ENCODE measurements at places on chromosomes 6 and 20.

- no peak for DNase-seq
Measured at GRCh38 chr20:21315138-21315537, 12.0 kb downstream of the XRN2 start.

- no peak for DNase-seq
Measured at GRCh38 chr6:38987503-38987902, 61.1 kb upstream of the GLP1R start.

GRCh38 chr6:163943607-163944385 lies 529.3 kb downstream of the QKI start:
- DNase-seq = no peak

GRCh38 chr6:11226005-11226404 lies 6.5 kb downstream of the NEDD9 start:
- no peak for DNase-seq

DNA sequence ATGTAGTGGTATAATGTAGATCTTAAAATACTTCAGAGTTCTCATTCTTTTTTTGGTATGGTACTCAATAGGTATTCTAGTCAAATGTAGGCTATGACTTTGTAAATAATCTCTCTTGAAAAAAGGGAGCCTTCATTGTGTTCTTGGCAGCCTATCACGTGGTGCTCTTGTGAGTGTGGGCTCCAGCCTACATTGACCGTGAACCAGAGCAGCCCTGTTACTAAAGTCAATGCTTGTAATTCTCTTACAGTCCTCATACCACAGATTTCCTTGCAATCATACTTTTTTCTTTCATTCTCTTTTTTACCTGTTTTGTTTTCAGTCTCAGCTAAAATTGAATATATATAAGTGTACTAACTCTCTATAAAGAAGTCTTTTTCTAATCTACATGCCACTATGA lies 31.1 kb downstream of the ARID1B start:
- DNase-seq = no peak

- DNase-seq = no peak
Measured at GRCh38 chr6:41519305-41519744, 26.9 kb upstream of the FOXP4 start.

- DNase-seq = no peak
Measured at GRCh38 chr6:68229566-68229965, 405.5 kb upstream of the ADGRB3 start.

DNA sequence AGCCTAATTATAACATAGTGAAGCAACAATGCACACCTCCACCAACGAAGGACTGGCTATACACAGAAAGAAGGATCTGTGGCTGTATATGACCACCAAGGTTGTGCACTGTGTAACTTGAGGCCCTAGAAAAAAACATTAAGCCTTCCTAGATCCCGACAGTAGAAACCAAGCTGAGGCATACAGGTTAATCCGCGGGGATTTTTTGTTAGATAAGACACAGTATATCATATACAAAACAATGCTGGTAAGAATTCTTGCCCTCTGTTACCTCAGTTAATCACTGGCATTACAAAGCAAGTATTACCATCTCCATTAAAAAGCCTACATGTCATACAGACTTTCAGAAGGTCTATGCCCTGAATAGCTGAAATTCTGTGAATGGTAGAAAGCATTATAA lies 228.8 kb downstream of the TBC1D32 start:
- no peak for DNase-seq

- no peak for DNase-seq
Measured at GRCh38 chr6:33592595-33593413, 12.7 kb upstream of the BAK1 start.

- no peak for DNase-seq
Measured at GRCh38 chr6:11586536-11586935, 49.0 kb downstream of the TMEM170B start.

- no peak for DNase-seq
Measured at GRCh38 chr6:134077301-134077700, 24.9 kb upstream of the SLC2A12 start.

DNA sequence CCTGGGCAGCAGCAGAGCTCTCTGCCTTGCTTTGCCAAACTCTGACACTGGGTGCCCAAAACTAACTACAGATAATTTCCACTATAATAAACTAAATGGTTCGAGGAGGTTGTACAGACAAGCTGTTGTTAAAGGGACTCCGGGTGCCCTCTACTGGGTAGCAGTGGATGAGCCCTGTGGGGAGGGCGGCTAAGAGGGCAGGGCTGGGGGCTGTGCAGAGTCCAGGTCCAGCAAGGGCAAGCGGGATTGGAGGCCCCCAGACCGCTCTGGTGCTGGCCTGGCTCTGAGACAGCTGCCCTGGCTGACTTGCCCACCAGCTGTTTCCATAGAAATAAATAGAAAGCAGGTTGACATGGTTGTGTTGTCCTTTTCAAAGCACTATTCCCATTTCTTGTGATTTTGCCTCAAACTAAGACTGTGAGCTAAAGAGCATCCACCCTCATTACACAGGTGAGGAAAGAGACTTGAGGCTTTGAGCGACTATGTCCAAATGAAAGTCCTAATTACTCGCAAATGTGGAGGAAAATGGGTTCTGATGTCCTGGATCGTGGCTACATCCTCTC lies 167.6 kb upstream of the CST7 start:
- DNase-seq = no peak

DNA sequence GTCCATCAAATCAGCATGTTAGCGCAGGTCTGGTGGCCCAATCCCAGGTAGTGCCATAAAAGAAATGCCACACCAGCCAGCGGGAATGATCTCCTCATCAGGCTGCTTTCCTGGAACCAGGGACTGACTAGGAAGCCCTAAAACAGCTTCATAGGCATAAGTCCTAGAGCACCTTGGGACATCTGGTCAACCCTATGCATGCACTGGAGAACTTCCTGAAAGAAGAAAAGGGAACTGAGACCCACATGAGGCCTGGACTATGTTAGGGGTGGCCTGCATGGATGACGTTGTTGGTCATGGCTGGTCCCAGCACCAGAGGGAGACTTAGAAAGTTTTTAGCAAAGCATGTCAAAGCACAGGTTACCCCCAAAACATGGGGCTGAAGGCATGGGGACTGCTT lies 7.6 kb upstream of the KCNK16 start:
- DNase-seq = no peak

DNA sequence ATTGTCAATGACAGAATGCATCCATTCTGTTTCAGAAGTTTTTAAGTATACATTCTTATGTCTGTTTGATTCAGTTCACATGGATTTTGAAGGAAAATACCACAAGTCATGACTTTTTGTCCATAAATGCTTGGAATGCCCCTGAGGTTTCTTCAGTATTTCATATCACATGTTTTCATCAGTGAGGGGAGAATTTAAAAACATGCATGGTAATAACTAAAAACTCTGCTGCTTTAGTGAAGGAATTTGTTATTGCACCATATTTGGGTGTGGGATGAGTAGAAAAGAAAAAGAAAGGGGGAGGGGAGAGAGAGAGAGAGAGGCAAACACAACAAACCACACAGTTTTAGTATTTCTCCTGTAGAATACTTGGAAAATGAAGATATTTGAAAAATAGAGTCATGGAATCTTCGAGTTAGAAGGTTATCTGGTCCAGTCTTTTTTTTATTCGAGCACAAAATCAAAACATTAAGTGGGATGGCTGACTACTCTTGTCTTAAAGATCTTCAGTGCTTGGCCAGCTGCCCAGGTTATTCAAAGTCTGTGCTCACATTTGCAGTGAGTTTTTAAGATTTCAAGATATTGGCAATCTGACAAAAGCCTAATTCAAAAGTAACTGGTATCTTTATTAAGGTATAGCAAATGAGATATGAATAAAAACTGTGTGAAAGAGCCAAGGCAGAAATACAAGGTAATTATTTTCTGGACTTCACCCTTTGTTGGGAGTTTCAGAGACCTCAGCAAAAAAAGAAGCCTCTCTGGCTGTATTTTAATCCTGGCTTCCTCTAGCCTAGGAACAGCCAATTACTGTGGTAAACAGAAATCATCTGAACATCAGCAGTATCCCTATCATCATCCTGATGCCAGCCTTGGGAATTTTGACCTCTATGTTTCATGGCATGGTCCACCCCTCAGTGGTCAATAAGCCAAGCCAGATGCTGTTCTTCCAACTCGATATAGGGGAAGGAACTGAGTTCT lies 687.9 kb upstream of the CITED2 start:
- no peak for DNase-seq

- DNase-seq = no peak
Measured at GRCh38 chr6:73699676-73700459, 3.9 kb downstream of the CD109 start.

DNA sequence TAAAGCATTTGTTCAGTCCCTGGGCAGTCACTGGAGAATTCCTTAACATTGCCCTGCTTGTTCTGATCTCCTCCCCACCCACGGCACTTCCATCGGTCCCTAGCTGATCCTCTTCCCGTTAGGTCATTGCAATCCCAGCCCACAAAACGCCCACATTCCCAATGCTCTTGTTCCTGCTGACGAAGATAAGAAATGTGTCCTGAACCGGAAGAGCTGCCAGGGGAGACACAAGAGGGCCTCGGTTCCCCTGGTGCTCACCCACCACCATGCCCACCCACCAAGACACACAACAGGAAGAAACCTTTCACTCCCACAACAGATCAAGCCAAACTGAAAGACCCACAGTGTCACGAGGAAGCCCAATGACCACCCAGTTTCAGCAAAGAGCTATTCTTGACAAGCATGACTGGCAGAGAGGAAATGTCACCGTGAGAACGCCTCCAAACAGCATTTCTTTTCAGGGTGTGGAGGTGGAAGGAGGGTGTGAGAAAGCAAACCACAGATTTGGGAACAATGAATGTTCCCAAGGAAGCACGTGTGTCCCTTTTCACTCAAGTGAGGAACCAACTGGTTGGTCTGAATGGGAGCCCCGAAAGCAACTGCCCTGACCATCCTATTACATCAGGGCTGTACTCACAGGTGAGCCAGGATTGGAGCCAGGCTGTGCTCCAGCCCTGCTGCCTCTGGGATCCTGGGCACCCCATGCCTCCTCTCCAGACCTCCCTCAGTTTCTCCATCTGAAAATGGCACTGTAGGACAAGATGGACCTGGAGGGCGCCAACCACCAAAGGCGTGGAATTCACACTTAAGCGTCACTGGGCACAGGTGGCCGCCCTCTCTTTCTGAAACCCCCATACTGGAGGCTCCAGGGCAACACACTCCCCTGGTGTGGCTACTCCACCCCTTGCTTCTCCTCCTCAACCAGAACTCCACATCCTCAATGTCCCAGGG lies 97.5 kb downstream of the ZMYND8 start:
- DNase-seq = no peak

GRCh38 chr20:6152777-6153176 lies 29.9 kb upstream of the FERMT1 start:
- DNase-seq = no peak

DNA sequence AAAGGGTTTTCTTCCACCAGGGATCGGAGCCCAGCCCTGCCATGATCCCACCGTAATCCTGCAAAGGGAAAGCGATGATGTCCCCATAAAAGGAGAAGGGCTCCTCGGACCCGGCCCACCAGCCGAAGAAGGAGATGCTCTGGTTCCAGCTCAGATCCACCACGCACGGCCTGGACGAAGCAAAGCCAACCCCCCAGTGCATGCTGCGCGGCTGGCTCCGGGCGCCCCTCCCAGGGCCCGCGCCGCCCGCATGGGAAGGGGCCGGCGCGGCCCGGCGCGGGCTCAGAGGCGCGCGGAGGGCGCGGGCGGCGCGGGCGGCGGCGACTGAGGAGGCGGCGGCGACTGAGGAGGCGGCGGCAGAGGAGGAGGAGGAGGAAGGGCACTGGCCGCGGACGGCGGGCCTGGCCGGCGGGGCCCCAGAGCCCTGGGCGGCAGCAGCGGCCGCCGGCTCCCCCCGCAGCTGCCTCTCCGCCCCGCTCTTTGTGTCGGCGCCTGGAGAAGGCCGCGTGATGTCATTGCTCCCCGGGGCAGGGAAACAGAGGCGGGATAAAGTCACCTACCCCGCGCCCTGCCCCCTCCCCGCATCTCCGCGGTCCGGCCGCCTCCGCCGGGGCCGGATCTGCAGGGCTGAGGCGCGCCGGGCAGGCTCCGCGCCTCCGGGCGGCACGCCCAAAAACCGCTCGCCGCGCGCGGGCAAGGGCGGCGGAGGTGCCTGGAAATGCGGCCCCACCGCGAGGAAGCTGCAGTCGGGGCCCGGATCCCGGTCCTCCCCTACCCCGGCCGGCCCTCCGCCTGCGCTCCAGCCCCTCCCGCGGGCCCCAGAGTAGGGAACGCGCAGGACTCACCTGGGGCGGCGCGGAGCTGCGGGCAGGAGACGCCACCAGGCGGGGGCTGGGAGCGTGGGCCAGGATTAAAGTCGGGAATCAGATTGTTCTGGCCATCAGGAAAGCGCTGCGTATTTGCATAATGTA lies at the start of gene FAXC:
Gene FAXC (minus strand): TSS at position 504 of the 971 bp plus-strand sequence. CDS start 302 bp downstream, at position 202.
- no peak for DNase-seq

DNA sequence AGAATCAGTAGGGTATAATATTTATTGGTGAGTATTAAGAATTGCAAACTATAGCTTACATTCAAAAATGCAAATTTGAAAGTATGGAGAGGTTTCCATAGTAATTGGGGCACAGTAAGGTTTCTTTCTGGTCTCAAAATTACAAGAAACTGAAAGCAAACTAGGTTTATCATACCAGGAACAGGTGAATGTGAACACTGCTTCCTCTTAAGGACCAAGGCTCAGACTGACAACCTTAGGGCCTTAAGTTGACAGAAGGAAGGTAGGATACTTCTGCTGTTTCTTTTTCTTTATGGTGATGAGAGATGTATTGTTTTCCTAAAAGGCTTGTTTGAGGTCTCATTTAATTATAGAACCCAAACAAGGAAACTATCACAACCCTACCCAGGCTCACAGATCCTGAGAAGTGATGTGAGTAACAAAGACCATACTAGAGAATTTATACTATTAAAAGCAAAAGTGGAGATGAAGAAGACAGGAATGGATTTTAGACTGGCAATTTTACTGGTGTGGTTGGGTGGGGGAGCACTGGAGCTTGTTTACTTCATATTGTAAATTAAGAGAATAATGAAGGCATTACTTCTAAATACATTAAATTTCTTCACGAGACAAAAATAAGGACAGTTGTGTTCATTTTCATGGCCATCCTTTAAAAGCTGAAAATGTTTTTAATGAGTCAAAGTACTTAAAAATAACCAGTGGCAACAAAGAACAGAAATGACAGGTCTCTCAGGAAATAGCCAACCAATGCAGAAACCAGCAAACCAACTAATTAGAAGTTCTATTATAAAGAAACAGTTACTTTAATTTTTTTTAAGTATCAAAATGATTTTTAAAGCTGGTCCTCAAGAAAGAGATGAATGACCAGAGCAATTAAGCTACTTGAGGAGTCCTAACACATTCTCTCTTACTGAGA lies 21.3 kb downstream of the STAU1 start:
- DNase-seq = no peak

- no peak for DNase-seq
Measured at GRCh38 chr20:51579137-51579536, 36.6 kb upstream of the NFATC2 start.

GRCh38 chr6:1821513-1822183 lies 211.9 kb downstream of the FOXC1 start:
- DNase-seq = no peak
